Stimulated activated CD4-positive, alpha-beta T cell treated with anti-CD3 and anti-CD28 coated beads, Interleukin-2, amount 100 ng/mL, for 48 hours (primary cell): ENCODE measurements at places on chromosomes 13 and 19.

DNA sequence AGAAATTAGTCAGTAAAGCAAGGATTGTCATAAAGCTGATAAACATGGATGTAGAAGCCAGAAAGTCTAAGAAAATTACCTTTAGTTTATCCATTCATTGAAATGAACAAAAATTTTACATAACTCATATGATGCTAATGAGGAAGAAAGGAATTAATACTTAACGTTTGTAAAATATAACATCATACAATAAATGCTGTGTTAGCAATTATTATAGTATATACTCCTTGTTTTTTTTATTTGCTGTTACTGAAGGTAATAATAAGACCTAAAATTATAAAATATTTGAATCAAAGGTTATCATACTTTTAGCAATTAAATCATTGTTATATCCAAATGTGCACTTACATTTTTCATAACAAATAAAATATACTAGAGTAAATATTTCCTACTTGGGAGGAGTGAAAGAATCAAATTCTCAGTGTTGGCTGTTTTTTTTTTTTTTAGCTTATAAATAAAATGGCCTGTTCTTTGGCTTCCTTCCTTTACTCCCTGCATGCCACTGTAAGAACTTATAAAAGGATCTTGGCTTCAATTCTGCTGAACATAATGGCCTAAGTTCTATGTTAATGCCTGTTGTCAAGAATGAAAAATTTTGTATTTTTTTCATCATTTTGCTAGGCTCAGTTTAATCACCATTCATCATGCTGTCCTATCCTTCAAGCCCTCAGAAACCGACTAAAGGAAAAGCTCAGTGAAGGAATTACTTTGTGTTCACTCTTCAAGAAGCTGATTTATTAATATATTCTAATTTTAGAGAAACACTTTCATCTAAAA is 167.4 kb upstream of the SLITRK1 start:
- no peak for DNase-seq

GRCh38 chr13:23751195-23751594 is 138.0 kb downstream of the MIPEP start:
- no peak for DNase-seq

GRCh38 chr13:71727662-71728061 is 139.3 kb downstream of the DACH1 start:
- no peak for DNase-seq

GRCh38 chr19:40721936-40722661 is 5.2 kb downstream of the ITPKC start:
- DNase-seq, result no peak

DNA sequence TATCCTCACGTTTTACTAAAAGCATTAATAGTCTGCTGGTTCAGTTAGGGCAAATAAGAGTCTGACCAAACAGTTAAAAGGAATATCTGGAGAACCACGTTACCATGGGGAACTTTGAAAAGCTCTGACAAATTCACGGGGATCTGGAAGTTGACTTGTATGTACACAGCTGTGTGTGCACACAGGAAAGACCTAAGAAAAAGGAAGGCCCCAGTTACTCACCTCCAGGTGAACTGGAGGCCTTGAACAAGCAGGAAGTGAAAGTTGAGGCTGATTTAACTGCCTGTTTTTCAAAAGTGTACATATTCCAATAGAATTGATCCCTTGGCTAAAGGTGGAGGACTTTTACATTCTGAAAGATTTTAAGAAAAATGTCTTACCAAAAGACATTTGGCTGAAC is 1891.6 kb upstream of the PCDH20 start:
- DNase-seq, result no peak
